AG04450 (cell line): ENCODE measurements at places on chromosomes 11 and 22.
A peak's percentile ranks its signal among the peaks of the same experiment; 100 is the strongest.

DNA sequence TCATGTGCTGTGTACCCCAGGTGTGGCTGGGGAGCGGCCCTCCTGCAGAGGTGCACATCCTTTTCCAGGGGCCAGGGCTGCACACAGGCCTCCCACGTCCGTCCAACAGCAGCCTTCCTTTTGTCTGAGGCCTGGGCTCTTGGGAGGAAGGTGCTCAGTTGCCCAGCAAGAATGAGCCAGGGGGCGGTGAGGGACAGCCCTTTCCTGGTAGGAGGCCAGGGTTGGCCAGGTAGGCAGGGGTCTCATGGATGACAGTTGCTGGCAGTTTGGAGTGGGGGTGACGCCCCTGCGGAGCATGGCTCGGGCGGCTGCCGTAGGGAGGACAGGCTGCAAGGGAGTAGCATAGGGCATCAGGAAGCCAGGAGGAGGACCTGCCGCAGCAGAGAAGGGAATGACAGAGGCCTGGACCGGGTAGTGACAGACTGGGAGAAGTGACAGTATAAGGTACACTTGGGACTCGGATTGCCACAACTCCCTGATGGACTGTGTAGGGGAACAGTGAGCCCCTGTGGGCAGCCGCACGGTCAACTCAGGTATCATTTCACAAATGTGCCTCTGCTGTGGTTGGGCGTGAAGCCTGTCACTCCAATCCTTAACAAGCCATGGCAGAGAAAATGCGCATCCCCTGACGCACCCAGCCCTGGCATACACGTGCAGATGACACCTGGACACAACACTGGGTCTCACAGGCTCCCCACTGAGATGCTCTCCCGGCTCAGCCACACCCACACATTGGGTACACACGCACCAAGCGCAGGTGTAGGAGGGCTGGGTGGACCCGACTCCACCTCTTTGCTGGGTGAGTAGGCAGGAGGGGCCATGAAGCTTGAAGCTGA is 79.7 kb downstream of the DGCR2 start:
- DNase-seq: no peak

DNA sequence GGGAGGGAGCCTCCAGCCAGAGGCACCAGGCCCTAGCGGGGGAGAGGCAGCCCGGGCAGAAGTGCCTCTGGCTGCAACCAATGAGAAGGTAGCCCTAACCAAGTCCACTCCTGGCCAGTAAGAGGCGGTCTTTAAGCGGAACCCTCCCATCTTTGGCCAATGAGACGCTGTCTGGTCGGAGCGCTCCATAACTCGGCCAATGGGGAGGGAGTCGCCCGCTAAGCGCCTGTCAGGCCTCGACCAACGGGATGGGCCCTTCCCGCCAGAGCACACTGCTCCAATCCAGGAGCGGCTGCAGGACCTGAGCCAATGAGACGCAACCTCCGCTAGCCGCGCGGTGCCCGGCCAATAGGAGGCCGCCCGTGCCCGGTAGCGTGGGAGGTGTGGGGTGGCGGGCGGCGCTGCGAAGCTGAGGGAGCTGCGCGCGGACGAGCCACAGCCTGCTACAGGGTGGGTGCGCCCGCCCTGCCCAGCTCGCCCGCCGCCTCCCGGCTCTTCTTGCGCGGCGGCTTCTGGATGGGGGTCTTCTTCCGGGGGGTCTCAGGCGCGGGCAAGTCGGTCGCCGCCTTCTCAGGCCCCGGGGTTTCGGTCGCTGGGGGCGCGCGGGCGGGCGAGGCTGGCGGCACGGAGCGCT is 12.6 kb downstream of the SCARF2 start:
- DNase-seq: no peak

DNA sequence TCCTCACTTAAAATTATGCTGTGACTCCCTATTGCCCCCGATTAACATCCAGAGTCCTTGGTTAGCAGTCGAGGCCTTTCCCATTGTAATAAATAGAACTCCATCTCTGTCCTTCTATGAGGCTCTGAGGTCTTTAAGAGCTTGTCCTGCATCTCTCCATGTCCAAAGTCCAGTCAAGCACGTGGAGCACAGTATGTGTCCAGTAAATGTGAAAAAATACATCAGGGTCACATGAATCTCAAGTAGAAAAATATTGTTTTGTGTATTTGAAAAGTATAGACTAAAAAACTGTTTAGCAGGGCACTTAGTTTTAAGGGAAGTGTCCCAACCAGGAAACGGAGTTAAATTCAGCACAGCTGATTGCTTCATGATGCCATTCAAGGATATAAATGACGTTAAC is 298.8 kb upstream of the TENM4 start:
- no peak for DNase-seq

DNA sequence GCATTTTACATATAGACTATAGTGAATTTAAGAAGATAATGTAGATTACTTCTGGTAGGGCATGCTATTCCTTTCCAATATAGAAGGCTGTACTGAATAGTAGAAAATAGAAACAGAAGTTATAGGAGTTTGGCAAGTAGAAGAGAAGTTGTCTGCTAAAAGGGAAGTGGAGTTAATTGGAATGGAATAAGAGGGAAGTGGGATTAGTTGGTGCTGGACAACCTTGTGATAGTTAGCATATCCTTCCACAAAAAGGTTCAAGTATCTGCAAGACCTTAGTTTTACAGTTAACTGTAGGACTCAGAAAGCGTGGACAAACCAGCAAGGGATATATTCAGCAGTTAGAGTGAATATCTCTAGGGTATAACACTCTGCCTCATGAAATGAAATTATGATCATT is 185.5 kb downstream of the SWAP70 start:
- DNase-seq: no peak

- no peak for DNase-seq
Measured at GRCh38 chr11:285021-285893, 3.7 kb upstream of the PGGHG start.

DNA sequence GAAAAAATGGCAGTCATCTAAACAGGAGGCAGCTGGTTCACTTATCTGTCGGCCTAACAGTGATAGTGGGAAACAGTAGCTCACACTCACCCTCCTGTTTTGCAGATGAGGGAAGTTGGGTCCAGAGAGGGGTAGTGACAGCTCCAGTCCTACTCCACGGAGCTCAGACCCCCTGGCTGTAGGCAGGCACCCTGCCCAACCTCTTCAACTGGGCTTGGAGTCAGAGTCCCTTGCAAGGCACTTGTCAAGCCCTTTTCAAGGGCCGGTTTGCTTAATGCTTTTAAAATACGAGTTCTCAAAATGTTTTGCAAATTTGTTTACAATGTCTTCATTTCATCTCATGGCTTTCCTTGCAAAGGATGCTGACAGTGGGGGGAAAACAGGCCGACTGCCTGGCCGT is 75.1 kb downstream of the BMAL1 start:
- DNase-seq: no peak

GRCh38 chr11:62774407-62774806 is 3.2 kb downstream of the TAF6L start:
- DNase-seq: no peak

GRCh38 chr11:112255067-112255720 is 5.5 kb downstream of the PLET1 start:
- DNase-seq: no peak

DNA sequence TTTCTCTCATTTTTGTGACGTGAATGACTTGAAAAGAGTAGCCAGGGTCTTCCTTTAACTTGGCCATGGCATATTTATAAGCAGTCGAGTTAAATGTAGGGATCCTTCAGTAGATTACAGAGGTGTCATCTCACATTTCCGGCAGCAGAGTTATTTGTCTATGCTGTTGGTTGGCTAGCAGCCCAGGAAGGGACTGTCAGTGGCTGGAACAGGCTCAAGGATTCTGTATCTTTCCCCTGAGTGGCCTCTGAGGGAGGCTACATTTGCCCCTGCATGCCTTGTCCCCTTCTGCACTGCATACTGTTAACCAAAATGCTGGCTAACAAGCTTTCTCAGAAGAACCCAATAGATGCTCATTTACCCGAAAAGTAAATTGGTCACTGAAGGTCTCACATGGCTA is 187.6 kb downstream of the PGR start:
- no peak for DNase-seq

- no peak for DNase-seq
Measured at GRCh38 chr22:48630433-48630754, 1197.3 kb downstream of the BRD1 start.

DNA sequence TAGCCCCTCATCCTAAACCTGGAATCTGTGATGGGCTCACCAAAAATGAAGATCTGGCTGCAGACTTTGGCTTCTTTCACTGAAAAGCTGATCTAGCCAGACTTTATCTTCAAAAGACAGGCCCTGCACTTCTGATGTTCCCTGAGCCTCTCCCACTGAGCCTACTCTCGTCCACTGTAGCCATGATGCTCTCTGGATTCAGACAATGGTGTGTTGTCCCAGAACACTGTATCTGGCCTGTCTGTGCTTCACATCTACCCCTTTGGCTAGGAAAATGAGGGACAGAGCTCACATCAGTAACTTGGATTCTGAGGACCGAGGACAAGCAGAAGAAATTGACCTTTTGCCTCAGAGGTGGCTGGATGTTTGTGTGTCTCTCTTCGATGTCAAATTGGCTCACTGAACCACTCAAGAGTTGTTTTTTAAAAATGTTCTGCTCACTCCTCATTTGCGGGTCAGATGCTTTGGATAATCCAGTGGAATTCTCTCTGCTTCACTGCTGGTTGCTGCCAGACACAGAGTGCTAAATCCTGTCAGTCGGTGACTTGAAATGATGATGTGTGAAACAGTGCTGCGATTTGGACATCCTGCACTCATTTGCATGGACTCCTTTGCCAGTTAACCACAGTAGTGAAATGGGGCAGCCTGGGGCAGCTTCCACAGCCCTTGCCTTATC is 67.5 kb downstream of the ARFGAP2 start:
- DNase-seq: no peak

GRCh38 chr11:134471716-134472455 is 59.8 kb upstream of the B3GAT1 start:
- DNase-seq: no peak

DNA sequence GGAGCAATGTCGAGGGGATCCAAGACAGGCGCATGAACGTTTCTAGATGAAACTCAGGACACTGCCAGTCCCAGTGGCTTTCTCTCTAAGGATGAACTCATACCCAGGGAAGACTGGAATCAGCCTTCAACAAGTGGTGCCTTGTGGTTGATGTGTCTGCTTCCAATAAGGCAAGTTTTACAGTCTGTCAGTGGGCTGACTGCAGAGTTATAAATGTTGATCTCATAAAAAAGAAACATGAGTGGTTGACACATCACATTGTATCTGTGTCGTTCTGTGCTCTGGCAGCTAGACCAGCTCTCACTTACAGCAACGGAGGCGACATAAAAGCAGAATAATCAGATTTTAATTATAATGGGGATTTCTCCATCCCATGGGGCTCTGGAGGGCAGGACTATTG is 96.7 kb downstream of the SNX19 start:
- DNase-seq: no peak

DNA sequence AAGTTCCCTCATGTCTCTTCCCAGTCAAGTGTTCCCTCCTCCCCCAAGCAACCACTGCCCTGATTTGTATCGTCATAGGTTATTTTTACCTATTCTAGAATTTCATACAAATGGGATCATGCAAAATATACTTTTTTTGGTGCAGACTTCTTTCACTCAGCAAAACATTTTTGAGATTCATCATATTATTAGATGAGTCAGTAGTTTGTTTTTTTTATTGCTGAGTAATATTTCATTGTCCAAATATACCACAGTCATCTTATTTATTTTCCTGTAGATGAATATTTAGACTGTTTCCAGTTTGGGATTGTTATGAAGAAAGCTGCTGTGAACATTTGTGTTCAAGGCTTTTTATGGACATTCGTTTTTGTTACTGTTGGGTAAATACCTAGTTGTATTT is 126.2 kb upstream of the SEZ6L start:
- DNase-seq: no peak

GRCh38 chr22:37501610-37502341 is 15.6 kb upstream of the MFNG start:
- DNase-seq: peak; percentile 59

GRCh38 chr11:62553080-62553838 is 6.7 kb upstream of the AHNAK start:
- DNase-seq: peak; percentile 84

DNA sequence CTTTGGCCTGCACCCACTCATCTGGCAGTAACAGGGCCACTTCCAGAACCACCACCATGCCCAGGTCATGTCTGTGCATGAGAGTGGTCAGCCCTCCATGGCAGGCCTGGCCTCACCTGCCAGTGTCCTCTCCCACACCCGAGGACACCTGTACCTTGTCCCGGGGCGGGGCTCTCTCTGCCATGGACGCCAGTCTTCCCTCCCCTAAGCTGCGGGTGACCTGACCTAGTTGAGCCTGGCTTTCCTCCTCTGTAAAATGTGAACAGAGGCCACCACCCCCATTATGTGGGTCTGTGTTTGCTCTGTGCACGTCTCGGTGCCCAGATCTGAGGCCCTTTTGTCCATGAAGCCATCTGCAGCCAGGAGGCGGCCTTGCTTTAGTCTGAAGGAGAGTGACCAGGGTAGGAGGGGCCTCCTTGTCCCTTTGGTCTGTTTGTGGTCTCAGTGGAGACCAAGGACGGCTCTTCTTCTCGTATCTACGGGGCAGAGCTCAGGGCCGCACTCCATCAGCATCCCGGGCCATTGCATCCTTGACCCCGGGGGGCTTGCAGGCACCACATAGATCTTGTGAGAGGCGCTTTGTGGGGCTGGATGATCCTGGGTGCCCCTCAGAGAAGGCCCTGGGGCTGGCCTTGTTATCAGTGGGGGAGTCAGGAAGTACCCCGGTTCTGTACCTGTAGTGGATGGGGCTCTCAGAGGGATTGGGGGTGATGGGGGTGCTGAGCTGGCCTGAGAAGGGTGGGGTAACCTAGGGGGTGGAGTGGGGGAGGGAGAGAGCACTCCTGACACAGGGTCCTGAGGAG is 121.6 kb downstream of the KCNQ1 start:
- DNase-seq: no peak

- no peak for DNase-seq
Measured at GRCh38 chr11:66221726-66222236, 46.7 kb upstream of the RAB1B start.

DNA sequence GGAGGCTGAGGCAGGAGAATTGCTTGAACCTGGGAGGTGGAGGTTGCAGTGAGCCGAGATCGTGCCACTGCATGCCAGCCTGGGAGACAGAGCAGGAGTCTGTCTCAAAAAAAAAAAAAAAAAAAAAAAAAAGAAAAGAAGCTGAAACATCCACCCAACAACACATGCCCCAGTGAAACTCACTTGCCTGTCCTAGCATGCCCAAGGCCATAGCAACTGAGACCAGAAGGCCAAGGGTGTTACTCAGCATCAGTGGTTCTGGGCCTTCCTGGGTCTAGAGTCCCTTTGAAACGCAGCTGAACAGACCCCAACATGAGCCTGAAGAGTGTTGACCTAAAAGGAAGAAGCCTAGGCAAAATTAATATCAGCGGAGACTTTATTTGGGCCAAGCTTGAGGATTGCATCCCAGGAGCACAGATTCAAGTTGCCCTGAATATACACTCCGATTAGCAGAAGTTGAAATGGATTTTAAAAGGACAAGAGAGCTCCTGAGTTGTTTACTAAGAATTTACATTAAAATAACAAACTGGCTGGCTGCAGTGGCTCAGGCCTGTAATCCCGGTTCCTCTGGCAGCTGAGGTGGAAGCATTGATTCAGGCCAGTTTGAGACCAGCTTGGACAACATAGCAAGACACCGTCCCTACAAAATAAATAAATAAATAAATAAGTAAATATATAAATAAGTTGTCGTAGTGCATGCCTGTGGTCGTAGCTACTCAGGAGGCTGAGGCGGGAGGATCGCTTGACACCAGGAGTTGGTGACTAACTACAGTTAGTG is 7.0 kb downstream of the PRDX5 start:
- no peak for DNase-seq

GRCh38 chr11:87300640-87301380 is 263.1 kb downstream of the TMEM135 start:
- DNase-seq: no peak

- DNase-seq: no peak
Measured at GRCh38 chr22:40463017-40463631, 92.7 kb downstream of the SGSM3 start.

GRCh38 chr22:20102203-20102780 is 13.6 kb upstream of the RANBP1 start:
- DNase-seq: no peak
